ENCODE measurements at places on chromosomes 11 and 22.

DNA sequence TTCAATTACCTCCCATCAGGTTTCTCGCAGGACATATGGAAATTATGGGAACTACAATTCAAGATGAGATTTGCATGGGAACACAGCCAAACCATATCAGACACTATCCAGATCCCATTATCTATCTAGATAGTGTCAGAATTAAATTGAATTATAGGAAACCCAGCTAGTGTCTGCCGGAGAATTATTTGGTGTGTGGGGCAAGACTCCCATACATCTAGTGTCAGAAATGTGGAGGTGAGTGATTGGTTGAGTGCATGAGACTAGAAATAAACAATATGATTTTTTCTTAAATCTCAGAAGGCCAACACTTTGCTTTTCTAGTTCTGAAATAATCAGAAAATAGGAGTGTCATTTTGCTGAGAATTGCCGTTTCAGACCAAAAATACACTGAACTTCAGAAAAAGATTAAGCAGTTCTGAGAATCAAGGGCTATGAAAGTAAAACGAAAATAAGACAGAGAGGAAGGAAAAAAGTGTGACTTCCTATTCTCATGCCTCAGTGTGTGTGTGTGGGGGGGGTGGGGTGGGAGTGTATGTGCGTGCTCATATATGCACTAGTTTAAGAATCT lies 21.3 kb downstream of the CASP12 start:
- no peak for DNase-seq

DNA sequence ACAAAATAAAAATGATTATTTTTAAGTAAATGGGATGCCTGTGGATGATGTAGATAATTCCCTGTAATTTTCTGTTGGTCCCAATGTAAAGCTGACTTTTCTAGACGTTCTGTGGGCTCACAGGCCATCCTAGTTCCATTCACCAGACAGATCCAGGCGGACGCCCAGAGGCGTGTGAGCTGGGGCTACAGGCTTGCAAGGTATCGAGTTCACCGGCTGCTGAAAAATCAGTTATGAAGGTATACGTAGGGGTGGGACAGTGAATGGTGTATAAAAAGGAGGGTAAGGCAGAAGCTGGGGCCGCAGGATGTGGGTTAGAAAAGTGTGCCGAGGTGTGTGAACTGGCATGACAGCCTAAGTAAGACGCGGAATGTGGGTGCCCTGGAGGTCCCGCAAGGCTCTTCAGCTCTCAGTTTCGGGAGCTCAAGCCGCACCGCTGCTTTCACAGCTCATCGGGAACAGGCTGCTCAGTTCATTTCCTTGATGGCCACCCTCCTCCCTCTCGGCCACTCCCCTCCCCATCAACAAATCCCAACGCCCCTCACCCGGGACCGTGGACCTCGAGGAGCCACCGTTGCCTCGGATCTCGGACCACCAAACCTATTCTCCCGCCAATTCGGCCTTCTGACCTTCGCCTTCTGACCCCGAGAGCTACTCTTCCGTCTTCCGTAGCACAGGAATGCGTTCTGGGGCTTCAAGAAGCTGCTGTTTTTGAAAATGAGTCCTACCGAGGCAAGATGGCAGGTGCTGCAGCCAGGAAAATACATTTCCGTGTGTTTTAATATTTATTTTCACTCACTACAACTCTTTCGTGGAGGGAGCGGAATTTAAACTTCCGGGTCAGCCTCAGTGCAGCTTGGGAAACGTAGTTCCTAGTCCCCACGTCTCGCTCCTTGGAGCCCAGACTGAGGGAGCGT lies at the start of gene XNDC1N:
TSS of gene XNDC1N (minus strand) at position 775 of the 917 bp plus-strand sequence. CDS start 5,241 bp downstream, outside the sequence.
- DNase-seq, result peak; percentile 74

DNA sequence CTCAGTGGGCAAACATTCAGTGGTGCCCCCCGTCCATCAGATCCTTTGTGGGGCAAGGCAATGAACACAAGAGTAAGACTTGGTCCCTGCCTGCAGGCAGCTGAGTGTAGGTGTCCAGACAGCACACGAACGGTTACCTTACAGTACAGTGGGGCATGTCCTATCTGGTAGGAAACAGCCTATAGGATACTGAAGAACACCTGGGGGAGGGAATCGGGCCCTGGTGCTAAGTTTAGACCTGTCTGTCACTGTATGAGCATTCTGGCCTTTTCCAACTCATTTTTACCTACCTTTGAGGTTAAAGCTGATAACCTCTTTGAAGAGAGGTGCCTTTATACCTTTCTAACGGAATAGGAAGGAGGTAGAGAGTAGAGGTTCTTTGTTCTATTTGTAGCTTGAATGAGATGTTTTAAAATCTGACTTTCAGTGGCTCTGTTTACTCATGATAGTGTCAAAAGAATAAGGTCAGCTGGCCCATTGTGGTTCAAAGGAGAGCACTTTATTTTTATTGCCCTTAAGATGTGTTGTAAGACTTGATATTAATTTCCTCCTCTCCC lies 8.9 kb downstream of the ZNRF3 start:
- no peak for DNase-seq

GRCh38 chr11:108793138-108793537 lies 128.3 kb downstream of the DDX10 start:
- DNase-seq, result no peak

DNA sequence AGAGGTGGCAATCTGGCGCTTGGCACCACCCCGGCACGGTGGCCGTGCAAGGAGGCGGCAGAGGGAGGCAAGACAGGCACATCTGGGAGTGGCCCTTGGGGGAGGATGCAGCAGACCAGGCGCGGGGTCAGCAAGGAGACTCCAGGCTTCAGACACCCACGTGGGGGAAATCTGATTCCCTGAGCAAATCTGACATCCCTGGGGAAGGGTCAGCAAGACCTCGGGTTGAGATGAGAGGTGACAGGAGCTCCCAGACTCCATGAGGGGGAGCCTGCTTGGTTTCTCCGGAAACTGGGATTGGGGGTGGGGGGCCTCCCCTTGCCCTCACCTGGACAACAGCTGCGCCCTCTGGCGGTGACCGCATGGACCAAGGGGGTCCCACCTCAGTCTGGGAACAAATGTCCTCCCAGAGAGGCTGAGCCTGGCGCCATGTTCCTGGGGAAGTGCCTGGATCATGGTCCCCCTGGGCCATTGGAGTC lies 4.0 kb upstream of the RCOR2 start:
- peak; percentile 53 for DNase-seq

GRCh38 chr11:17581732-17582053 lies 34.6 kb downstream of the OTOG start:
- DNase-seq, result no peak

DNA sequence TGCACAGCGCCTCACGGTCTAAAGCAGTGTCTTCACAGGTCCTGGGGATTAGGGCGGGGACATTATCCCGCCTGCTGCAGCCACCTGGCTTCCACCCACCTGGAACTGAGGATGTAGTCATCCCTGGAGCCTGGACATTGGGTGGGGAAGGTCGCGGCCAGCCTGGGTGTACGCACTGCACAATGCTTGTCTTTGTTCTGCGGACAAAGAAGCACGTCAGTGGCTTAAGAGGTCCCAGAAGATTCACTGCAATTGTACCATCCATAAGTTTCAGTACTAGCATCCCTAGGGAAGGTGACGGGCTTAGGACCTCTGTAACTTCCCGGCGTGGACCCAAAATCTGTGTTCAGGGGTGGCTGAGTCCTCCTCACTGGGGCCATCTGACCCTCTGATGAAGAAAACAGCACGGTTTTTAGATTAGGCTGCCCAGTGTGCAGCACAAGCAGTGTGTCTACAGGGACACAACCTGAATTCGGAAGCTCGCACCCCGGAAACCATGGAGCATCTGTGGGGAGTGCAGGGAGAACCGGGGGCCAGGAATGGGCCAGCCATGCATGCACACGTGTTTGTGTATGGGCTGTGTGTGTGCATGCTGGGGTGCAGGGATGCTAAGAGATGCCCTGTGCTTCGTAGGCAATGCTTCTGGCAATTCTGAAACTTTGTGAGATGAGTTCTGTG lies 342.6 kb upstream of the B3GAT1 start:
- DNase-seq, result no peak

GRCh38 chr11:2462986-2463765 lies 18.4 kb downstream of the KCNQ1 start:
- DNase-seq, result no peak

DNA sequence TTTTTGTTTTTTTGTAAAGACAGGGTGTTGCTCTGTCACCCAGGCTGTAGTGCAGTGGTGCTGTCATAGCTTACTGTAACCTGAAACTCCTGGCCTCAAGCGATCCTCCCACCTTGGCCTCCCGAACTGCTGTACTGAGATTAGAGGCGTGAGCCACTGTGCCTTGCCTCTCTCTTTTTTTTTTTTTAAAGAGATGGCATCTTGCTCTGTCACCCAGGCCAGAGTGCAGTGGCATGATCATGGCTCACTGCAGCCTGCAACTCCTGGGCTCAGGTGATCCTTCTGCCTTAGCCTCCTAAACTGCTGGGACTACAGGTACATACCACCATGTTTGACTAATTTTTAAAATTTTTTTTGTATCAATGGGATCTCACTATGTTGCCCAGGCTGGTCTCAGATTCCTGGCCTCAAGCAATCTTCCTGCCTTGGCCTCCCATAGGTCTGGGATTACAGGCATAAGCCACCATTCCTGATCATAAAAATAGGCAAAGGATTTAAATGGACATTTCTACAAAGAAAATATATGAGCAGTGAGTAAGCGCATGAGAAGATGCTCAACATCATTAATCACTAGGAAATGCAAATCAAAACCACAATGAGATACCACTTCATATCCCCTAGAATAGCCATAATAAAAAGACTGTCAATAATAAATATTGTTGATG lies 17.3 kb upstream of the CLNS1A start:
- DNase-seq, result no peak

GRCh38 chr11:8593935-8594909 lies at the start of gene STK33:
Gene STK33 (minus strand): TSS chr11:8594228. CDS start chr11:8474905, 119,323 bp downstream.
- DNase-seq, result peak; percentile 48

DNA sequence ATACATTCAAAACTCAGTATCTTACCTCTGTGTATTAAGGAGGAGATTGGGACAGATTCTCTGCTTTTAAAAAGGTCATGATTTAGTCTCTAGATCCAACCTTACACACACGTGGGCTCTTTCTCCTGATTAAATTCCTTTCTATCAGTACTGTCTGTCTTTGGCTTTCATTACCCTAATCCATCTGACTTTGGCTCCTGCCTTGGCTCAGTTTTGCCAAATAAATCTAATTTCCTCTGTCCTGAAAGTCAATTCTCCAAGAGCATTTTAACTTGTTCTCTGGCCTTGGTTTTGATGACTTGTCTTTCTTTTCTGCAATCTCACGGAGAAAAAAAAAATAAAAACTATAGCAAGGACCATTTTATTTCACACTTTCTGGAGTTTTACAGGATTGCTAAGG lies 176.6 kb upstream of the PDGFD start:
- DNase-seq, result no peak

- DNase-seq, result no peak
Measured at GRCh38 chr11:78659326-78660270, 84.9 kb upstream of the NARS2 start.

DNA sequence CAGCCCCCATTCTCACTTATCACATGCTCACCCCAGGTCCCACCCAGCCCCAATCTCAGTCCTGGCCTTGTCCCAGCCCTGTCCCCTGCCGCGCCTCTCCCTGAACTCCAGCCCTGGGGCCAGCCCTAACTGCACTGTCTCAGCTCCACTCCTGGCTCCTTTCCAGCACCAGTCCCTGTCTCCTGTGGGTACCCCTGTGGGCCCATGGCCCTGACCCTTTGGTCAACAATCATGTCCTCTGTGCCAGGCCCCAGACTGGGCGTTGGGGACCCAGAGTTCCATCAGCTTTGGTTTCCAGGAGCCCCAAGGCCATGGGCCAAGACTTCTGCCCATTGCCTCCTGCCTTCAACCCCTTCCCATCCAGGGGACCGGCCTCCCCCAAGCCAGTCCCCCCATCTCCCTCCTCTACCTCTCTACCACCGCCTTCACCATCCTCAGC lies 757 bp downstream of the SPI1 start:
- DNase-seq, result no peak

DNA sequence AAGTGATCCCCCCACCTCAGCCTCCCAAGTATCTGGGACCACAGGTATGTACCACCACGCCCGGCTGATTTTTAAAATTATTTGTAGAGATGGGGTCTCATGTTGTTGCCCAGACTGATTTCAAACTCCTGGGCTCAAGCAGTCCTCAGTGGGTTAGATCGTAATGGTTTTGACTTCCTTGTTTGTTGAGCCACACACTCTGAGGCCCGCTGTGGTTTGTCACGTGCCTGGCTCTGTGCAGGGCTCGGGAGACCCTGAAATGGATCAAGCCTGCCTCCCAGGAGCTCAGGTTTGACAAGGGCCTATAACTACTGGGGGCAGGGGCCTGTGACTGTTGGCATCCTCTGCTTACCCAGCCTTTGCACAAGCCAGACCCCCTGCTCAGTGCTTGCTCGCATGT lies 68.1 kb downstream of the MPPED1 start:
- DNase-seq, result no peak

DNA sequence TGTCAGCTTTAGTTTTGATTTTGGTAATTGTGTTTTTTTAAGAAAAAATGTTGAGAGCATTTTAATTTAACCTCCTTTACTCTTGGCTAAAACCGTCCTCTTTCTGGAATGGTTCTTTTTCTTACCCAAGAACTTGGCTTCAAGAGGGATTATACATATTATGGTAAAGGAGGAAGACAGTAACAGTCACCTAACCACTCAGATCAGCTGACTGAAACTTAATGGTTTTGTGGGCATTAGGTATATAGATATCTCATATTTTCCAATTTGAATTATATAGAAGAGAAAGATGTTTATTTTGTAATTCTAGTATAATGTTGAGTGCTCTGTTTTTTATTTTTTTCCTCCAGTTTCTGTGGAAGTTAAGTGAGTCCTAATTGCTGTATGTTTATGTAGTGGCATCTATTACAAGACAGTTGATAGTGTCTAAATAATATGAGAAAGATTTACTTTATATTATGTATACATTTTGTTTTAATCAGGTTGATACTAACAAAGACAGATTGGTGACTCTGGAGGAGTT lies 36.6 kb upstream of the NCR3LG1 start:
- DNase-seq, result no peak

DNA sequence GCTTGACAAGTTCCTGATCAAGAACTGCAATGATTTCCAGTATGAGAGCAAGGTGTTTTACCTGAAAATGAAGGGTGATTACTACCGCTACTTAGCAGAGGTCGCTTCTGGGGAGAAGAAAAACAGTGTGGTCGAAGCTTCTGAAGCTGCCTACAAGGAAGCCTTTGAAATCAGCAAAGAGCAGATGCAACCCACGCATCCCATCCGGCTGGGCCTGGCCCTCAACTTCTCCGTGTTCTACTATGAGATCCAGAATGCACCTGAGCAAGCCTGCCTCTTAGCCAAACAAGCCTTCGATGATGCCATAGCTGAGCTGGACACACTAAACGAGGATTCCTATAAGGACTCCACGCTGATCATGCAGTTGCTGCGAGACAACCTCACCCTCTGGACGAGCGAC lies 12.0 kb downstream of the YWHAH start:
- DNase-seq, result no peak

- no peak for DNase-seq
Measured at GRCh38 chr11:66314561-66315497, 2.0 kb downstream of the CD248 start.

- no peak for DNase-seq
Measured at GRCh38 chr11:102386136-102386734, 39.2 kb downstream of the BIRC2 start.

DNA sequence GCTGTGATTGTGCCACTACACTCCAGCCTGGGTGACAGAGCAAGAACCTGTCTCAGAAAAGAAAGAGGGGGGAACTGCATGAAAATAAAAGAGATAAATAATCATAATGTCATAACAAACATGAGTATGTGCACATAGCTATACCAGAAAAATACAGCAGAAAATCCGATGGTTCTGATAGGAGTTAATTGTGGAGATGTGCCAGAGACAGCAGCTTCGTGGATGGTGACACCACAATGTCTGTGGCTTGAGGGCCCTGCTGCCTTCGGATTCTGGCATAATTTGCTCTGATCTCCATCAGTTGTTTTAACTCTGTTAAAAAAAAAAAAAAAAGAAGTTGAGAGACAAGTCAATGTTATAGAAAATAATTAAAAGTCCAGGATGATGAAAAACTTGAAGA lies 292.2 kb upstream of the MPPED2 start:
- DNase-seq, result no peak

Data from activated CD4-positive, alpha-beta T cell treated with anti-CD3 and anti-CD28 coated beads, Interleukin-2, amount 50 U/mL, for 48 hours (primary cell).